ENCODE measurements at places on chromosomes 3 and 15.

DNA sequence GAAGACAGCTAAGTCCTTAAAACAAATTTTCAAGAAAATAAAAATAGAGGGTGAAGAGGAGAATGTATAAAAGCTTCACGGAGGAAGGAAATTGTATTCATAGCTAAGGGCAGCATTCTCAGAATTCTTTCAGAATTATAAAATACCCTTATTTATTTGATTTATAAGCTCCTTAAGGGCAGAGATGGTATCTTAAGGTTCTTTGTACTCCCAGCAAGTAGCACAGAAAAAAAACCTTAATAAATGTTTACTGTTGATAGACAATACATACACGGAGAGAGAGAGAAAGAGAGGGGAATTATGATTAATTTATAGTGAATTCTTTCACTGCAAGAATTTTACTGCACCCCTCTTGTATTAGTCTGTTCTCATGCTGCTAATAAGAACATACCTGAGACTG lies 375.6 kb upstream of the CCDC54 start:
- DNase-seq, result no peak

- DNase-seq, result no peak
These were observed 3.7 kb downstream of the HHATL start for GRCh38 chr3:42698911-42699230.

DNA sequence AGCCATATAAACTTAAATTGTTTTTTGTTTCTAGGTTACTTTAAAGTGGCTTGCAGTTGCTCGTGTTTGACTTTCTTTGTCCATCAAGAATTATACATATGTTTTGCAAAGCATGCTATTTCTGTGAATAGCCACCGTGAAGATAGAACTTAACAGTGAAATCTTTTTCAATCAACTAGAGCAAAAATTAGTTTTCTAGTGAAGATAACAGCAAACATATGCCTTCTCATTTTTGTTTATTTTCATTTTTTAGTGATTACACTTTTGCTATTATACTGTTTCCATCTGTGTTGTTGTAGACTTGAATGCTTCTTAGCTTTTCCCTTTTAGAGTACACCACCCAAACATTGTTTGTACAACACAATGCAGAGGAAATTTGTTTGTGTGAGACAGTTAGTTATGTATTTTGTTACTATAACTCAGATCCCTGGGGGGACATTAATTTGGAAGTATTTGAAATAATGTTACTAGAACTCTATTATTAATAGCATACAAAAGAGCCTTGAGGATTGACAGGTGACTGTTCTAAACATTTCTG lies 62.8 kb downstream of the CRYBG3 start:
- DNase-seq, result no peak

DNA sequence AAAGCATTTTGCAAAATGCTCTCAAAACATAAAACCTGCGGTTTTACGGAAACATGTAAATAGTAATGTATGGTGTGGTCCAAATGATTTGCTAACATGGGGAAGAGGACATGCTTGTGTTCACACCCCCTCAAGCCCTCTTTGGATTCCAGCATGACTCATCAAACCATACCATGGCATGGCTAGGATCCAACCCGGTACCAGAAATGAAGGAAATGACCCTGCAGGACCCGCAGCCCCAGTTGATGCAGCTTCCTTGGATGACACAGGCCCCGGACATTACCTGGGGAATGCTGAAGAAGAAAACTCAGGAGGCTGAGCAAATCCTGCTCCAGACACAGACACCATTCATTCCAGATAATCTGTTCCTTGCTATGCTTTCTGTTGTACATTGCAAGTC lies 222.9 kb downstream of the DTWD1 start:
- no peak for DNase-seq

GRCh38 chr3:197599089-197599765 lies 43.5 kb upstream of the BDH1 start:
- DNase-seq, result peak; percentile 59

- no peak for DNase-seq
These were observed 12.2 kb downstream of the CPB1 start for GRCh38 chr3:148839805-148840204.

DNA sequence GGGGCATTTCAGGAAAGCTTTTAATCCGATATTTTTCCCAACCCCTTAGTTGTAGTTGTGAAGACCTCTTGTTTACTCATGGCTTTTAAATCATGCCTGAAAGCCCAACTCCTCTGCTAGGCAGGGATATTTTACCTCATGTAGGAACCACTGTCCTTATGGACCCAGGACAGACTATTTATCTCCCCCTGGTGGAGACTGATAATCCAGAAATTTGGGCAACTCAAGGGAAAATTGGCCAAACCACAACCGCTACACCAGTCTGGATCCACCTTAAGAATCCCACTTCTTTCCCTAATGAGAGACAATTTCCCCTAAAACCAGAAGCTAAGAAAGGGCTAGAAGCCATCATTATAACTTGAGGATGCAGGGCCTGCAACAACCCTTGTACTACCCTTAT lies 248.1 kb upstream of the STAC start:
- DNase-seq, result no peak

DNA sequence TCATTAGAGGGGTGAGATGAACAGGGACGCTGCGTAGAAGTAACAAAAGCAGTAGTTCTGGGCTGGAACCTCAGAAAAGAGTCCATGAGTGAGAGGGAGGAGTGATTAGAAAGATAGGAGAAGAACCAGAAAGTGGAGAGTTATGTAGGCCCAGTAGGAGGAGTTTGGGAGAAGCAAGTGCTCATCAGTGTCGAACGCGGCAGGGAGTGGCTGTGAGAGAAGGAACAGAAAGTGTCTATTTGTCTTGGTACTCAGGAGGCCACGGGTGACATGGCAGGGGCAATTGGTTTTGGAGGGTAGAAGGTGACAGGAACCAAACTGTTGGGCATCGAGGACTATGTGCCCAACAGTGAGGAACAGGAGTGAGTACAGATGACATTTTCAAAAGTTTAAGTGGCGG lies 1.3 kb upstream of the INSYN1 start:
- no peak for DNase-seq

DNA sequence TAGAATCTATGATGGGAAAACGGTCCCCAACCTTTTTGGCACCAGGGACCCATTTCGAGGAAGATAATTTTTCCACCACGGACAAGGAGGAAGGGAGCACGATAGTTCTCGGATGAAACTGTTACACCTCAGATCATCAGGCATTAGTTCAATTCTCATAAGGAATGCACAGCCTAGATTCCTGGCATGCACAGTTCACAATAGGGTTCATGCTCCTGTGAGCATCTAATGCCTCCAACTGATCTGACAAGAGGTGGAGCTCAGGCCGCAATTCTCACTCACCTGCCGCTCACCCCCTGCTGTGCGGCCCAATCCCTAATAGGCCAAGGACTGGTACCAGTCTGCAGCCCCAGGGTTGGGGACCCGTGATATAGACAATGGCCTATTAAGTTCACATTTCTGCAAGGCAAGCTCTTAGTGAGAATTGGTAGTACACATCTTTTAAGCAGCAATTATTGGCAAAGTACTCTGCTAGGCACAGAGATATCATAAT lies 26.5 kb downstream of the CD200R1 start:
- DNase-seq, result no peak

- DNase-seq, result no peak
These were observed 1298.5 kb downstream of the ROBO2 start for GRCh38 chr3:78338405-78338804.

DNA sequence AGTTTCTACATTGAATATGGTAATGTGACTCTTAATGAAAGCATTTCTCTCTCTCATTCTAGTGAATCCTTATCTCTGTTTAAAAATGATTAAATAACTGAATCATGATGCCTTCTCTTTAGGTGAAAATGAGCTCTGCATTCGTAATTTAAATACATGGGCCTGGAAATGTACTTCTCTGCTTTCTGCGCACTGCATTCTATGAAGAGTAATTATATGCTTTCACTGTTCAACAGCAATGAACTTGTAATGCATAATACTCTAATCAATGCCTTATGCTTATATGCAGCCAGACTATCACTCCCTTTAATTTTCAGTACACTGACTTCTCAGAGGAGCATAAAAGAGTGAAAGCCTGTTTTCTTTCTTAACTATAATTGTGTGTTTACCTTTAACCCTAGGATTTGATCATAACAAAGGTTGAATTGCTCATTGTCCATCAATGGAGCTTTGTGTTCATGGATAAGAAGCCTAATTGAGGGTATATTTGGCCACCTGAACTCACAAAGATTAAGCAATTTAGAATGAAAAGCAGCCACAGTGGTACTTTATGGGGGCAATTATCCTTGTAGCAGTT lies 330.8 kb upstream of the PDZRN3 start:
- DNase-seq, result no peak

- DNase-seq, result no peak
These were observed 19.4 kb downstream of the ZPLD1 start for GRCh38 chr3:102454181-102454580.

GRCh38 chr15:24945711-24946110 lies 9.1 kb upstream of the SNRPN start:
- DNase-seq, result no peak

DNA sequence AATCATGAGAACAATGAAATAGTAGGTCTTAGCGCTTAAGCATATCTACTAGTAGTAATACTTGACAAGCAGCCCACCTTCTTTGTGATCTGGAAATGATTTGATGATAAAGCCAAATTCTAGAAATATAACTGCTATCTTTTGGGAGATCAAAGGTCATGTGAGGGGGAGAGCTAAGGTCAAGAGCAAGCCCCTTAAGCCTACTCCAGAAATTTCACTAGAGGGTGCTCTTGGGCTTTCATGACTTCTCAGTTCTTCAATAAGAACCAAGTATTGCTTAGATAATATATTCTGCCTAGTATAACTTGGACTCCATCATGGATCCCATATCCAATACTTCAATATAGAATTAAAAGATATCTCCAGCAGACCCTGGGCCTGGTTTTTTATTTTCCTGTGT lies 319.6 kb downstream of the ZBTB20 start:
- no peak for DNase-seq

- no peak for DNase-seq
These were observed 81.7 kb downstream of the CD47 start for GRCh38 chr3:108008931-108009639.

DNA sequence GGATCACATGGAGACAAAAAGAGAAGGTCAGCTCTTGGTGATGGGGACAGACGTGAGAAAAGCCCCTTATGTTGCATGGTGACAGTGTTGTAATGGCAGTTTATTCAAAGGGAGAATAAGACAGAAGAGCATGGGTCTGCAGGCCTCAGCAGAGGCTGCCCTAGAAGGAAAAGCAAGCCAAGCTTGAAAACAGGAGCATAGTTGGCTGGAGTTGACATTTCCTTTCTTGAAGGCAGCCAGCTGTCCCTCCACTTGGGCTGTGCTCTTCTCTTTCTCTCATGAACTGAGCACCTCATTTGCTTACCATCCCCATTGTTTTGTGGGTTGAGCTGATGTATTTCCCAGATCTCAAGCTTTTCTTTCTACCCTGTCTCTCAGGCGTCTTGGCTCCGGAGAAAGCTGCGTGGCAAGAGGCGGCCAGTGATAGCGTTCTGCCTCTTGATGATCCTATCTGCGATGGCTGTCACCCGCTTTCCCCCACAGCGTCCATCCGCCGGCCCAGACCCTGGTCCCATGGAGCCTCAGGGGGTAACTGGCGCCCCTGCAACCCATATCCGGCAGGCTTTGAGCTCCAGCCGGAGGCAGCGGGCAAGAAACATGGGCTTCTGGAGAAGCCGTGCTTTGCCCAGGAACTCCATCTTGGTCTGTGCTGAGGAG lies 52.9 kb downstream of the GASK1A start:
- DNase-seq, result no peak

DNA sequence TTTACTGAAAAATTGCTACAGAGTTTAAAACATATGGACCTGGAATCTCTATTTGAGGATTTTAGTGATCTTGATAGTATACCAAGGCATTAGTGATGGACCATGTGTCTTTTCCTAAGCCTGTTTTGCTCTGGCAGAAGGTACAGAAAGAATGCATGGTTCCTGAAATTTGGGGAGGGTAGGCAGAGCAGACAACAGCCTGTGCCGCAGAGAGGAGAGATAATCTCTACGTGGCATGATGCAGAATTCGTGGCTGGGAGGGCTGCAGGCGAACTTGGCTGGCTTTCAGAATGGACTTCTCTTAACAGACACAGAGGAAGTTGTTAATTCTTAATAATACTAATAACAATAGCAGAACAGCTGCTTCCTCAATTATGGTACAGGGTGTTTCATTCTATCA lies 137.5 kb upstream of the FOXB1 start:
- no peak for DNase-seq

DNA sequence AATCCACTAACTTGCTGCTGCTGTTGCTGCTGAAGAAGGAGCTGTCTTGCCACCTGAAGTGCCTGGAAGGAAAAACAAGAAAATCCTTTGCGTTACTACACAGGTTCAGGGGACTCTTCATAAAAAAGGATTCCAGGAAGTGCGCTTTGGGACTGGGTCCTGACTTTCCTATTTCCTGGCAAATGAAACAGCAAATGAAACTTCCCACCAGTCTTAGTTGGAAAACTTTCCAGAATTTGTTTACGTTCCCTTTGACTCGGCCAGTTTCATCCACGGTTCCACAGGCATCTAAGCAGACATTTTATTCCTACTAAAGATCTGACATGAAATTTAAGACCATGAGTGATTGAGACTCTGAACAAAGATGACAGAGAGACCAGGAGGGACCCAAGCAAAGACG lies 471.0 kb downstream of the FOXP1 start:
- no peak for DNase-seq

- no peak for DNase-seq
These were observed 9.9 kb downstream of the RARB start for GRCh38 chr3:25437953-25438352.

GRCh38 chr3:129060276-129061022 lies at the start of gene GP9:
GP9 (plus strand) TSS chr3:129060779; CDS start chr3:129061740, 961 bp downstream.
- DNase-seq, result no peak

DNA sequence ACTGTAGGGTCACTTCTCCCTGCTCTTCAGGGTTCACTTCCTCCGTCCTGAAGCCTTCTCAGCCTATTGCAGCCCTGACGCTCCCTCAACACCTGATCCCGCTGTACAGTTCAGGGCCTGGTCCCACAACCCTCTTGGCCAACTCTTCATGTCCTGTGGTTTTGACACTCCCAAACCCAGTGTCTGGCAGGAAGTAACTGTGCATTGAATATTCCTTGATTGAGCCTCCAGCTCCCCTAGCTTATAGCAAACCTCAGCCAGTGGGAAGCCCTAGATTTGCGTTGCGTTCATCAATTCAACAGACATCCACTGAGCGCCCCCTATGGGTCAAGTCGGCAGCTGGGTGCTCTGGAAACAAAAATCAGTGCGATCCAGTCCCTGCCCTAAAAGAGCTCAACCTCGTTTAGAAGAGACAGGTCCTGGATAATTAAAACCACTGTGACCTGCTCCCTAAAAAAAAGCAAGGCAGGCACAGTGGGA lies 13.5 kb downstream of the UBAP1L start:
- DNase-seq, result peak; percentile 41

- DNase-seq, result no peak
These were observed 27.9 kb downstream of the KIF7 start for GRCh38 chr15:89627256-89627970.

DNA sequence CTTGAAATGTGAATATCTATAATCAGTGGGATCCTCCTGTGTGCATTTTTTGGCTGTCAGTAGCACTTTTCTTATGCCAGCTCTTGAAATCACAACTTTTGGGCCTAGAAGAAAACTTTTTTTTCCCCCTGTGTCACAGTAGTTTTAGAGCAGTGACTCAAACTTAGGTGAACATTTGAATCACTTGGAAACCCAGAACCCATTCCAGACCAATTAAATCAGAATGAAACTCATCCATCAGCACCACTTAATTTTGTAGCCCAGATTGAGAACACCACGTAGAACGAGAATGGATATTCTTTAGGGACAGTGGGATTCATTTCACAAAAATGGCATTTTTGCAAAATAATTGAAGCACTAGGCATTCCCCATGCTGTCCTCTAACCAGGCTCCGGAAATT lies 224.8 kb upstream of the NANOGP8 start:
- no peak for DNase-seq
